ENCODE measurements at places on chromosomes 13 and 19.
A peak's percentile ranks its signal among the peaks of the same experiment; 100 is the strongest.

DNA sequence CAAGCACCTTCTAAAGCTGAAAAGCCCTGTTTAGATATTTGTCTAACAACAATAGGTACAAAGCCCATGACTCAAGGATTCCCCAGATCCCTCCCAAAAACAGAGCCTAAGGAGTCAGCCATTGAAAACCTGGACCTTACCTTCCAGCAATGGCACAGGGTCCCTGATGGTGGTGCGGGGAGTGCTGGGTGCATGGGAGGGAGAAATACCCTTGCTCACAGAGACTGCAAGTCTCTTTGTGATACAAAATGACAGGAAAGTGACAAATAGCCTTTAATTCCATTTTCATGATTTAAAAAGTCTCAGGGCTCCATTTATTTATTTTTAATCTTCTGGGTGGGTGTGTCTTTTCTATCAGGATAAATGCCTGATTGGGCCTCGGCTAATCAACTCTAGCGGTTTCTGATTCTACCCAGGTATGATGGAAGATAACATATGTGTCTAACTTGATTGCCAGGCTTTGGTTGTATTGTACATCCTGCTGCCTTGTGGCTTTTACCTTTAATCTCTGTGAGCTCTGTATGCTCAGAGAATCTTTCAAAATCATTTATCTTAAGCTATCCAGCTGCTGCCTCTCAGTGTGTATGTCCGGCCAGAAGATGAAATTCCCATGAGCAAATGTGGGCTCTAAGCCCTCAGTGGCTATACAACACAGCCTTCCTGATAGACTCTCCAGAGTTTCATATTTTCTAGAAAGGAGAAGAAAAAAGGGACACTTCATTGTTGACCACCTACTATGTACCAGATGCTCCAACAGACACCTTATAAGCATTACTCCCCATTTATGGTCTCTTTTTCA is 54.6 kb upstream of the FAM124A start:
- no peak for DNase-seq

- no peak for DNase-seq
These were observed 33.5 kb downstream of the CYSLTR2 start for GRCh38 chr13:48687249-48687648.

DNA sequence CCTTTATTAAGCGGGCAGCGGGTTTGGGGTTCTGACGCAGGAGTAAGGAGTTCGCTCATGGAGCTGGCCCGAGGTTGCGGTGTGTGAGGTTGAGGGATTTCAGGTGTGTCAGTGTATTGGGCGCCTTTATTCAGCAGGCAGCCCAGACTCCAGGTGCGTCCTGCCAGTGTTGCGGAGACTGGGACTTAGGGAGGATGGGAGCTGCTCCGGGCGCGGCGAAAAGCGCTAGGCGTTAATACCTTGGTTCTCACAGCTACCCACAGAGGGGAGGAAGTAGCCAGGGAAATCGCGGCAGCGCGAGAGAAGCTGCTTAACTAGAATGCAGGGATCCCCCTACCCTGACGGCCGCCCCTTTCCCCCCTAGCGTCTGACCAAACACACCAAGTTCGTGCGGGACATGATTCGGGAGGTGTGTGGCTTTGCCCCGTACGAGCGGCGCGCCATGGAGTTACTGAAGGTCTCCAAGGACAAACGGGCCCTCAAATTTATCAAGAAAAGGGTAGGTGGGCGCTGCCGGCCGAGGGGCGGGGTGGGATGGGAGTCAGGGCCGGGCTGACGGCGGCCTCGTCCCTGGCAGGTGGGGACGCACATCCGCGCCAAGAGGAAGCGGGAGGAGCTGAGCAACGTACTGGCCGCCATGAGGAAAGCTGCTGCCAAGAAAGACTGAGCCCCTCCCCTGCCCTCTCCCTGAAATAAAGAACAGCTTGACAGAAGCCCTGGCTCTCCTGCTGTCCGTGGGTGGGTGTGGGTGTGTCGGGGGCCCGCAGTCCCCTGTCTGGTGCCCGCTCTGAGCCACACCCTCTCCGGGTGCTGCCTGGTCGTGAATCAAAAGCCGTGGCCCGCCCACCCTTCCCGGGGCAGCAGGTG is 1.1 kb downstream of the RPL36 start:
- DNase-seq, result peak; percentile 59

GRCh38 chr13:34153428-34154180 is 335.7 kb downstream of the RFC3 start:
- no peak for DNase-seq

GRCh38 chr13:61029064-61029463 is 386.6 kb downstream of the PCDH20 start:
- peak; percentile 17 for DNase-seq

GRCh38 chr13:74574964-74575728 is 440.9 kb upstream of the KLF12 start:
- no peak for DNase-seq

DNA sequence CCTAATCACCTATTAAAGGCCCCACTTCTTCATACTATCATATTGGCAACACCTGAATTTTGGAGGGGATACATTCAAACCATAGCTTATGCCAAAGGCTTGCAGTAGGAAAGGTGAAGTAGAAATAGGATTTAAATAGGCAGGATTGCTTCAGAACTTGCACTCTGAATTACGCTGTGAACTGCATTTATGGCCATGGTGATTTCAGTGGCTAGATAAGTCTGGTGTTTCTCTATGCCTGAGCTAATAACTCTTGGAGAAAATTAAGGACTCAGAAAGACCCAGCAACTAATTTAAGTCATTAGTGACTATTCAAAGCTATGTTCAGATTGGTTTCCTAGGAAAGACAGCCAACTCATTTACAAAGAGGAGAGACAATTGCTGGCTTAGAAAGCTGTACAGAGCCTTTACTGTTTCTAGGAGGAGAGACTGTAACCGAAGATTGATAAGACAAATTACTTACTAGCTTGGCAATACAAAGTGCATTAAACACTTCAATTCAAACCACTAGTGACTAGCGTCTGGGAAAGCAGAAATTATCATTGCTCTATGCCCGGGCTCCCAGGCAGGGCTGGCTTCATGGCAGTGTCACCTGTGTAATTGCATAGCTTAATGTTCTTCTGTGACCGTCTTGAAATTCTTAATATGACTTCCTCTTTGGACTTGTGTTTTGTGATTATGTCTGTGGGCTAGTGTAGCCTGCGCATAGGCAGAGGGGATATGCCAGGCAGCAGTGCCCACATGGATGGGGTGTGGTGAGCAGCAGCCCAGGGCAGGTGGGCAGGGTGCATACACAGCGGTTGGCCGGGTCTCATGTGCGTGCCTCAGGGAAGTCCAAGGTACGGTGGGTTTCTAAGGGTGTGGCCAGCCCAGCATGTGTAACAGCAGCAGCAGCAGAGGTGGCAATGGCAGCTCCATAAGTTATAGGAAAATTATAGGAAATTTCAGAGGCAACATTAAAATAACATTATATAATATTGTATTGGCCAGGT is 60.1 kb downstream of the KL start:
- no peak for DNase-seq

DNA sequence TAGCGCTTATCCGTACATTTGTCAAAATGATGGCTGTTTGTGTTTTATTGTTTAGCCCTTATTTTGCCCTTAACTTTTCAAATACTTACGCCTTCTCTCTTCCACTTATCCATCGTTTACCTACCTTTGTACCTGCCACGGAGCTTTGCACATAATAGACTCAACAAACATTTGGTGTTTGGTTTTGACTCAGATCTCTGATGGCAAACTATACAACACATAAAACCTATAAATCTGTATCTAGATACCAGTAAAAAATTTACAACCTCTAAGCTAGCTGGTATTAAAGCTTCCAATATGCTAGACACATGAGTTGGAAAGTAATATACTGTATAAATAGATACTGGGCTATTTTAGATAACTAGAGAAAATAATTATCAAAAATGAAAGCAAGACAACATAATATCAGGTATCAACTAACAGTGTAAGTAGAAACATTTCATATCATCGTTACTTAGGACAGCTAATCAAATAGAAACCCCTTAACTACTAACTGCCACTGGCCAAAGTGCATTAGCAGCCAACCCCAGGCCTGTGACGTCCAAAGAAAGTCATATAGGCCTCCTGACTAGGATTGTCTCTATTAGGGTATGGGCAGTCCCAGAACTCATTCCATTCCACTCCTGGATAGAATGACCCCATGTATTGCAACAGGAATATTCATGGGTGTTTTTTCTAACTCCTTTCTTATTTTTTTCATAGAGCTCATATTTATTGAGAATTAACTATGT is 53.8 kb downstream of the KCTD12 start:
- no peak for DNase-seq

- no peak for DNase-seq
These were observed 387.3 kb downstream of the LIG4 start for GRCh38 chr13:107827840-107828549.

Measured in NB4 (cell line).